ENCODE measurements at places on chromosomes 12 and 14.

- DNase-seq = no peak
Measured at GRCh38 chr12:28866715-28867503, 282.2 kb upstream of the FAR2 start.

DNA sequence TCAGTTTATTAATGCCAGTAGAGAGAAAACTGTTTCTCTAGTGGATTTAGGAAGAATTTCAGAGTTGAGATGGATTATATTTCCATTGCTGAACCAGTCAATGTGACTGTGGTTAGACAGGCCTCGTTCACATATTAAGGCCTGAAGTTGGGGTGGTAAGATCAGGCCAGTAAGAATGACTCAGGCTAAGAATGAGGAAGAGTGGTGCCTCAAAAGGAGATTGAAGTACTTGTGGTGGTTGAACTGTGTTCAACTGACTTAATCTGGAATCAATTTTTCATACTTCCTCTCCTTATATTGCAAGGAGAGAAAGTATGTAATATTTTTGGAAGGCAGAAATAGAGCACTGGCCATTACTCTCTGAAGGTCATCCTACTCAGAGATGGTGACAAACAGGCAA is 37.8 kb upstream of the ATF7IP start:
- no peak for DNase-seq

DNA sequence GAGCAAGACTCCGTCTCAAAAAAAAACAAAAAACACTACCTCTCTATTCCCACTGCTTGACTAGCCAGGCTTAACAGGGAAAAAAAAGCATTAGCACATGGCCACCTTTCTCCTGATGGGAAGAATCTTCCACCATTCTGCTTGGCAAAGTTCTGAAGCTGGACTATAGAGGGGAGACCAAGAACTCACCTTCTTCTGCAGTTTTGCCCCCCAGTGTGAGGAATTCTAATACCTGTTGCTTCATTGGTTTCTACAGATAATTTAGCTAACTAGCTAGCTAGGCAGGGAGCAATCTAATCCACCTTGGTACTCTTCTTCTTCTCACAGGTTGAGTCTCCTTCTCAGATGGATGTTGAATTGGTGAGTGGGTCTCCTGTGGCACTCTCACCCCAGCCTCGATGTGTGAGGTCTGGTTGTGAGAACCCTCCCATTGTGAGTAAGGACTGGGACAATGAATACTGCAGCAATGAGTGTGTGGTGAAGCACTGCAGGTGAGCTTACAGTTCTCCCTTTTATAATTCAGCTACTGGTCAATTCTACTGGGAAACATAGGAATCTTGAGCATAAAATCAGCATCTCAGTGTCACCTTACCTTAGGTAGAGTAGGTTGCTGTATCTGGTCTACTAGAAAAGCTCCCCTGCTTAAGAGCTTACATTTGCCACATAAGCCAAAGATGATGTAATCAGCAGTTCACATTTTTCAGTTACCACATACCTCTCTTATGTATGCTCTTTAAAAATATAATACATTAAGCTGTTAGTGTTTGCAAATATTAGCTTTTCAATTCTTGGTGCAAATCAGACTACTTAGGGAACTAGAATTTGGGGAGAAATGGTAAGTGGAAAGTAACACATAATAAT is 16.0 kb downstream of the METTL3 start:
- no peak for DNase-seq

- no peak for DNase-seq
Measured at GRCh38 chr12:1059162-1059561, 68.1 kb downstream of the ERC1 start.

GRCh38 chr12:104154286-104154685 is 16.3 kb upstream of the NFYB start:
- DNase-seq = no peak

GRCh38 chr14:102318781-102319276 is 717 bp upstream of the ZNF839 start:
- DNase-seq = no peak

DNA sequence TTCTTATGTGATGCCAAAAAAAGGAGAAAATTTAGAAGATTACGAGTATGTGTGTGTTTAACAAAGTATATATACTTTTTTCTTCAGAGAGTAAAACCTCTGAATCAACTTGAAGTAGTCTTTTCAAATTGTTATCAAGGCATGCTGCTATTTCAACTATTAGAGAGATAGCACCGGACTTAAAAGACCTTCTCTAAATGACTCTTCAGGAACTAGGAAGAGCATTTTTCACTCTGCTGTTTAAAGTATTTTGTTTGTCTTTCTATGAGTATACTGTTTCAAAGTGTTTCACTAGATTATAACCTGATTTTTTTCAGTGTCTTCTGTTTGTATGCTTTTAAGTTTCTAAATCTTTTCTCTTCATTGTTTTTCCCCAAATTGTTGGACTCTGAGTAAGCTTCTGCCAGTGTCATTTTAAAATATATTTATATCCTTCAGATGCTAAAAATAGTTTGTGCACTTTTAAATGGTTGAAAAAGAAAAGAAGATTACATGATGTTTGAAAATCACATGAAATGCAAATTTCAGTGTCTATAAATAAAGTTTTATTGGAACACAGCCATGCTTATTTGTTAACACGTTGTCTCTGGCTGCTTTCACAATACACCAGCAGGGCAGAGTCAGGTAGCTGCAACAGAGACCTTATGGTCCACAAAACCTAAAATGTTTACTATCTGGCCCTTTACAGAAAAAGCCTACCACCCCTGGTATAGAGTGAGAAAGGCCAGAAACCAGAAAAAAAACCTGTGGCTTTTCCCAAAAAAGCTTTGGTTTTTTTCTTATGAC is 21.3 kb downstream of the CRADD start:
- no peak for DNase-seq

- DNase-seq = no peak
Measured at GRCh38 chr14:48983351-48983888, 602.8 kb downstream of the RPS29 start.

- no peak for DNase-seq
Measured at GRCh38 chr12:65853489-65854157, 29.3 kb downstream of the HMGA2 start.

- DNase-seq = no peak
Measured at GRCh38 chr12:122197612-122197966, 5.9 kb upstream of the B3GNT4 start.

DNA sequence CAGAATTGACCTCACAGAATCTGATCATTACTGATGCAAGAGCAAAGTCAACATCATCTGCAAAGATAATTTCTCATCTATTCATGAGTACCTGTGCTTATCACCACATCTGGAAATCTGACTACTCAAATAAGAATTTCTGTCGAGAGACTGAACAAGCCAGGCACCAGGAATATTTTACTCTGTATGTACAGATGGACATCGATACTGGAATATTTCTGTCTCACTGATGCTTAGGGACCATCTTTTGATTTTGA is 105.2 kb downstream of the BICD1 start:
- no peak for DNase-seq

DNA sequence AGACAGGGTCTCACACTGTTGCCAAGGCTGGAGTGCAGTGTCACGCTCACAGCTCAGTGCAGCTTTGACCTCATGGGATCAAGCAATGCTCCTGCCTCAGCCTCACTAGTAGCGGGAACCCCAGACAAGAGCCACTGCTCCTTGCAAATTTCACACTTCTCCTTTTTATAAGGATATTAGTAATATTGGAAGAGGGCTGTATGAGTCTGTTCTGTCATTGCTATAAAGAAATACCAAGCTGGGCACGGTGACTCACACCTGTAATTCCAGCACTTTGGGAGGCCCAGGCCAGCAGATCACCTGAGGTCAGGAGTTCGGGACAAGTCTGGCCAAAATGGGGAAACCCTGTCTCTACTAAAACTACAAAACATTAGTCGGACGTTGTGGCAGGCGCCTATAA is 12.9 kb upstream of the ORAI1 start:
- no peak for DNase-seq

GRCh38 chr12:19517583-19517982 is 78.3 kb downstream of the AEBP2 start:
- no peak for DNase-seq

DNA sequence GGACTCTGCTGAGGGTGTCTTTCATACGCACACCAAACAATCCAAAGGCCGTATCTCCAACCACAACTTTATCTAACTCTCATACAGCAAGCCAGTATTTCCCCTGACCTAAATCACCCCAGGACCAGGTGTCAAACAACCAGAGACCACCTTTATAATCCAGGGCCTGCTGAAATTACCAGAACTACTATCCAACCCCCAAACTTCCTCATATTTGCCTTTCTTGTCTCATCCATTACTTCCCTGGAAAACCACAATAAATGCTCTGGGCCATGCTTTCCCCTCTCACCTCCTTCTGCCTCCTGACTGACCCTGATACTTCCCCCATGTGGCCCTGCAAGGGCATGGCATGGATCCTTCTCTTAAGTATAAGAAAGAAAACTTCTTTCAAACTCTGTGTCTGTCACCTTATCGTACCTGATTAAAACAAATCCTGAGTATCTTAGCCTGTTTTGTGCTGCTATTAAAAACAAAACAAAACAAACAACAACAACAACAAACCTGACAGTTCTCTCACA is 44.7 kb upstream of the CRACR2A start:
- no peak for DNase-seq

GRCh38 chr14:83172363-83172762 is 1638.7 kb upstream of the SEL1L start:
- DNase-seq = no peak

DNA sequence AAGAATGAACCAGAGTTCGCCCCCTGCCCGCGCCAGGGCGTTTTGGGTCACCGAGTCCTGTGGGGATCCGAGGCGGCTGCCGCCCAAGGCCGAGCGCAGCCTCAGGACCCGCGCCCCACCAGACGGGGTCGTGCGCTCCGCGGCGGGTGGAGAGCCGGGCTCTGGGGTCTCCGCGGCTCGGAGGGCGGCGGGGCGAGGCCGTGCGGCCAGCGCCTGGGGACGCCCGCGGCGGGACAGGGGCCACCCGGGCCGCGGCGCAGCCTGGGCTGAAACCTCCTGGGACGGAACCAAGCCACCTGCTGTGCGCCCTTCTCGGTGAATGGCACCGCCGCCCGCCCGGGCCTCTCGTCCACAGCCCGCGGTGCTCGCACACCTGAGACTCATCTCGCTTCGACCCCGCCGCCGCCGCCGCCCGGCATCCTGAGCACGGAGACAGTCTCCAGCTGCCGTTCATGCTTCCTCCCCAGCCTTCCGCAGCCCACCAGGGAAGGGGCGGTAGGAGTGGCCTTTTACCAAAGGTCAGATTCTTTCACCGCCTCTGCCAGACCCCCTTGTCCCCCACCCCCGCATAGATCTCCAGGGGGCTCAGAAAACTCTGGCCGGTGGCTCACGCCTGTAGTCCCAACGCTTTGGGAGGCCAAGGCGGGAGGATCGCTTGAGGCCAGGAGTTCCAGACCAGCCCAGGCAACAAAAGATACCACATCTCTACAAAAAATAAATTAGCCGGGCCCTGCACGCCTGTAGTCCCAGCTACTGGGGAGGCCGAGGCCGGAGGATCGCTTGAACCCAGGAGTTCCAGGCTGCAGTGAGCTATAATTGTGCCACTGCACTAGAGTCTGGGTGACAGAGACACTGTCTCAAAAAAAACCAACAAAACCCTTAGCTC is 901 bp downstream of the B3GNT4 start:
- no peak for DNase-seq

DNA sequence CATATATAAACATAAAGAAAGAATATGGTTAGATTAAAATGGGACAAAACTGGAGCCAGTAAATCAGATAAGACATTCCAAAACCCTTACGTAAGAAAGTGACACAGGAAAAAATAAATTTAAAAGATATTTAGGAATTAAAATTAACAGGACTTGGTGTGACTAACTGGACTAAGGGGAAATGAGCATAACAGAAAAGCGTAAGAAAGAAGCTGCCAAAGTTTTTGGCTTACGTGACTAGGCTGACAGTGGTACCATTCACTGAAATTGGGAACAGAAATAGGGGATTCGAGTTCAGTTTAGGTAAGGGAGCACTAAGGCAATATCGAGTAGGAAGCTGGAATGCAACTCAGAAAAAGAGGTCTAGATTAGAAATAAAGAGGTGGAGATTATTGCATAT is 7.8 kb downstream of the CDK17 start:
- no peak for DNase-seq

GRCh38 chr12:25384893-25385248 is 134.1 kb upstream of the KRAS start:
- no peak for DNase-seq

GRCh38 chr12:114405519-114406271 is at the start of gene TBX5:
Gene TBX5, minus strand, starts transcription at chr12:114406144. Its CDS starts 2,246 bp downstream, at chr12:114403898.
- DNase-seq = no peak

DNA sequence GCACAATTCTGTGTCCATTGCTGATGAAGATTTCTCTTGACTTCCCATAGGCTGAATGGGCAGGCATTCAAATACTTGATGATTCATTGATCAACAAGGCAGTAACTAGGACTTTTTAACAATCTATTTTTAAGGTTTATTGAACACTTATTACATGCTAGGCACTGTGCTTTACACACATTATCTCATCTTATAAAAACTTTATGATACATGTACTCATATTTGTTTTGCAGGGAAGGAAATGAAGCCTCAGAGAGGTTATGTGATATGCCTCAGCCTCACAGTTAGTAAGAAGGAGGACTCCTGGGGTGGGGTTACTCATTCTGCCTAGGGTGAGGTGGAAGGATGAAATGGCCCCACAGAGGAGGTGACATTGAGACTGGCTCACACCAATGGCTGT is 12.9 kb upstream of the EMP1 start:
- DNase-seq = no peak

Data from GOT3 (cell line).